ENCODE measurements at places on chromosomes 6 and 20.

DNA sequence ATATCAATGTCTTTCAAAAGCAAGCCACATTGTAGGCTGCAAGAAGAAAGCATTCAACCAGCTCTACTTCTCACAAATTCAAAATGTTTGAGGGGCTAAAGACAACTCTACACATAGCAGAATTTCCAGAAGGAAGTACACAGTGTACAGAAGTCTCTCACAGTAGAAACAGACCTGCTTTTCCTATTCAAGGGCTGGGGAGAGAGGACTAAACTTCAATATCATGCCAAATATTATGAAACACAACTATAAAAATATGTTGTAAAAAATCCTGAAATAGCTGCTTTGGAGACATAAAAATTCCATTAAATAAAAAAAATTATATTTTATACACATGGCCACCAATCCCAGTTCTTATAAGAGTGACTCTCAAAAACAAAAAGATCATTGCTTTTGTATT is 70.8 kb upstream of the IPCEF1 start:
- DNase-seq, result no peak

GRCh38 chr6:41318654-41319565 is 16.5 kb upstream of the NCR2 start:
- peak; percentile 90 for DNase-seq

DNA sequence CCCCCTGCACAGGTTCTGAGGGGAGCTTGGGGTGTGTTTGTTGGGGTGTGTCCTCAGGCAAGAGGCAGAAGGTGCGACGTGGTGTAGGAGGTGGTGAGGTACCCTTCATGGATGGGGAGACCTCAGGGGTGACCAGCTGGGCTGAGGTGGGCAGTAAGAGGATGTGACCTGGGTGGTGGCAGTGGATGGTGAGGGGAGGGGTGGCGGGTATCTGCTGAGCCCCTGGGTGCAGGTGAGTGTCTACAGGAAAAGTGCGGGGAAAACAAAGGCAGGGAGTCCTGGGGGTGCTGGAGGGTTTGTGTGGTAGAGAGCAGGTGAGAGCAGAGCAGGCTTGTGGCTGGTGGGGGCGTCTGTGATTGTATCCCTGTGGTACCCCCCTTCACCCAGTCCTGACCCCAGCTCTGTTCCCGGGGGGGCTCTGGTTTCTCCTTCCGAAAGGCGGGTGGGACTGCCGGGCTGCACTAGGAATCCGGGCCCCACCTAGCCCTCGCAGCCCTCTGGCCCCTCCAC is 631 bp downstream of the RAET1L start:
- no peak for DNase-seq

DNA sequence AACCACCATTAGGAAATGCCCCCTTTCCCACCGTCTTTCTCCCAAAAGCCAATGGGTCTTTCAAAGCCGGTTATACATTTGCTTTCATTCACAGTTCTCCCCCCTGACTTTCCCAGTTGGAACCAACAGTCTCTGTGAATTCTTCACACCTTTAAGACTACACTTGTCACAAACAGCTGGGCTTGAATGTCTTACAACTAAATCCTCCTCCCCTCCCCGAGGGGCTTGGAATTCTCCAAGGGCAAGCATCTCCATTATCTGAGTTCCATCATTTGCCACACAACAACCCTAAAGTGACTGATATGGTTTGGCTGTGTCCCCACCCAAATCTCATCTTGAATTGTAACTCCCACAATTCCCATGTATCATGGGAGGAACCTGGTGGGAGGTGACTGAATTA is 12.9 kb downstream of the ZFP64 start:
- no peak for DNase-seq

DNA sequence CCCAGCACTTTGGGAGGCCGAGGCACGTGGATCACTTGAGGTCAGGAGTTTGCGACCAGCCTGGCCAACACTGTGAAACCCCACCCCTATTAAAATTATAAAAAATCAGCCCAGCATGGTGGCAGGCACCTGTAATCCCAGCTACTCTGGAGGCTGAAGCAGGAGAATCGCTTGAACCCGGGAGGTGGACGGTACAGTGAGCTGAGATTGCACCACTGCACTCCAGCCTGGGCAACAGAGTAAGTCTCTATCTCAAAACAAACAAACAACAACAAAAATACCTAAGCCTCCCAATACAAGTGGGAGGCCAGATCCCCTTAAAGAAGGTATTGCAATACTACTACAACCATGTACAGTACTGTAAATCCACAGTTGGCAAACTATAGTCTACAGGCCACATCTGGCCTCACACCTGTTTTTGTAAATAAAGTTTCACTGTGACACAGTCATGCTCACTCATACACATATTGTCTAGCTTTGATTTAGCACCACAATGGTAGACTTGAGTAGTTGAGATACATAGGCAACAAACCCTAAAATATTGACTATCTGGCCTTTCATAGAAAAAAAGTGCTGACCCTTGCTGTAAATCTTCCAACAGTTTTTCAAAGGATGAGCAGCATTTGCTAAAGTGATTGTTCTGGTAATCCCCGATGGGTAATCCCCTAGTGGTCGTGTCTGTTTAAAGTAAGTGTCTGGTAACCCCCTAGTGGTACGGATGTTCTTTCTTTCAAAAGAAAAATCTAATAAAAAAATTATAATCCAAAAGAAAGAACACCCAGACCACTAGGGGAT is 202.0 kb downstream of the RNGTT start:
- DNase-seq, result no peak

- no peak for DNase-seq
Observed at GRCh38 chr6:14074476-14075094, 43.0 kb upstream of the CD83 start.

GRCh38 chr6:90241229-90241880 is 55.3 kb downstream of the BACH2 start:
- no peak for DNase-seq

DNA sequence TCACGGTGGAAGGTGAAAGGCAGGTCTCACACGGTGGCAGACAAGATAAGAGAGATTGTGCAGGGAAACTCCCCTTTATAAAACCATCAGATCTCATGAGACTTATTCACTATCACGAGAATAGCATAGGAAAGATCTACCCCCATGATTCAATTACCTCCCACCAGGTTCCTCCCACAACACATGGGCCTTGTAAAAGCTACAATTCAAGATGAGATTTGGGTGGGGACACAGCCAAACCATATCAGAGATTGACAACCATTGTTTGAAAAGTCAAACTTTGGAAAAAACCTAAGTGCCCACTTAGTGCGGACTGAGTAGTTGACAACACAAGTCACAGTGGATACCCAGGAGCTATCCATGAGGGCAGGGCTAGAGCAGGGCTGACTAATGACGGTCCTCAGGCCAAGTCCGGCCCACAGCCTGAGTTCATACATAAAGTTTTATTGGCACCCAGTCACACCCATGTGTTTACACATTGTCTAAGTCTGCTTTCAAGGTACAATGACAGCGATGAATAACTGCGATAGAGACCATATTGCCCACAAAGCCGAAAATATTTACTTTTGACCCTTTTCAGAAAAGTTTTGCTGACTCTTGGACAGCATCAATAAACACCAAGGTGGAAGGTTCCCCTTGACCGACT is 33.8 kb upstream of the PMEPA1 start:
- DNase-seq, result no peak

All from activated T-cell treated with anti-CD3 and anti-CD28 coated beads, Interleukin-2, amount 50 U/mL, for 48 hours (primary cell).